ENCODE measurements at places on chromosomes 12 and 14.

DNA sequence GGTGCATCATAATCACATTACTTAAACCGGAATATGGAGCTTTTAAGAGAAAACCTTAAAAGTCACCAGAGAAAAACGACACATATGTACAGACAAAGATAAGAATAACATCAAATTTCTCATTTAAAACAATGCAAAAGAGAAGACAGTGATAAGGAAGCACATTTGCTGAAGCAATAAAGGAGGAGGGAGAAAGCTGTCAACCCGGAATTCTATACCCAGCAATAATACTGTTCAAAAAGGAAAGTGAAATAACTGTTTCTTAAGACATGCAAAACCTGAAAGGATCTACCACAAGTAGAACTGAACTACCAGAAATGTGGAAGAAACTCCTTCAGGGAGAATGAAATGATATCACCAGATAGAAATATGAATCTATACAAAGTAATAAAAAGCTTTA is 15.4 kb downstream of the SLC6A13 start:
- no peak for DNase-seq

- DNase-seq = no peak
Observed at GRCh38 chr14:47207617-47208016, 467.8 kb downstream of the MDGA2 start.

GRCh38 chr14:103712633-103713247 is 2.5 kb downstream of the XRCC3 start:
- DNase-seq = no peak

GRCh38 chr12:106311139-106311538 is 8.6 kb downstream of the TCP11L2 start:
- DNase-seq = no peak

DNA sequence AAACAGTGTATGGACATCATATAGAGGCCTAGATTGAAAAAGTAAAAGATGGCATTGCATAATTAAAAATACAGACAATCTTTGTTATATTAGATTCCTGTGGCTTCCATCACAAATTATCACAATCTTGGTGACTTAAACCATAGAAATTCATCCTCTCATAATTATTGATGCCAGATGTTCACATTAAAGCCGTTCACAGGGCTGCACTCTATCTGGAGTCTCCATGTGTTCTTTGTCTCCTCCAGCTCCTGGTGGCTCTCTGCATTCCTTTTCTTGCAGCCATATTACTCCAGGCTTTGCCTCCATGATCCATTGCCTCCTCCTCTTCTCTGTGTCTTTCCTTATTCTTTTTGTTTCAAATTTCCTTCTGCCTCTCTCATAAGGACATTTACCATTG is 875.7 kb upstream of the USP15 start:
- no peak for DNase-seq

DNA sequence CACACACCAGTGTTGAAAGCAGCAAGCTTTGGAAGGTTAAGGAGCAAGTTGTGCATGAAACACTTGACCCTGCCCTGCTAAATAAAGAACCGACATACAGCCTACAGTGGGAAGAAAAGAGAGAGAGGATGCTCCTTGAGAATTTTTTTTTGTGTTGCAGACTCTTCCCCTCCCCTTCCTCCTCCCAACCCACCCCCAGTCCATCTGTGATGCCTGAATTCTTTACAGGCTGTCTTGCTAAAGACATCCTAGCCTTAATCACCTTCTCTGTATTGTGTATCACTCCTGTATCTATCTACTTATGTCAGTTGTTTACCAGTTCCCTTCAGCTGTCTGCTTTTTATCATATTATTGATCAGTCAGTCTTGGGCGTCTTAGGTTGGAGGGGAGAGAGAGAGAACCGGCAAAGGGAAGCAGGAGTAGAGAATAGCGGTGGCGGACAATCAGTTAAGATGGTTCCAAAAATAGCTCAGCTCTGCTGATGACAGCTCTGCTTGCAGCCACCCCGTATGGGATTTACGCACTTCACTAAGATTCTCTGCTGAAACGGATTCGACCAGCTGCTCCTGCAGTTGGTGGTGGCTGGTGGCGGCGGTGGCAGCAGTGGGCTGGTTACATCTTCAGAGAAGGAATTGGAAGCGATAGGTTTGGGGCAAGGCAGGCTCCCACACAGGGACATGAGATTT is 664.7 kb downstream of the NRXN3 start:
- no peak for DNase-seq
